ENCODE measurements at places on chromosomes 4 and X.

- DNase-seq: no peak
These were observed 1337.1 kb upstream of the PABPC4L start for GRCh38 chr4:135538698-135539097.

DNA sequence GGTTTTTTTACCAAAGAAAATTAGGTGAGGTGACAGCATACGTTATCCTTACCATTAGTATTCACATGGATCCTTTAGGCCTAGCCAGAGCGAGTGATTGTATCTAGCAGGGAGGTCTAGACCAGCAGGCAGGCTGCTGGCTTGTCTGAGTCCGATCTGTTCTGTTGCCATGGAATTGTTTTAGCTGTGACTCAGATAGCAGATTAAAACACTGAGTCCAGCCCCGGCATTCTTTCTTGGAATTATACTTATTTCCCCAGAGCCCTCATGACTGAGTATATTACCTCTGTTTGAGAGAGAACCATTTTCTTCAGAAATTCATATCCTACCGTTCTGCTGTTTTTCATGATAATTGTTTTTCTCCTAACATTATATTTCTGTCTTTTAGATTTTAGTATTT is 37.4 kb downstream of the OCRL start:
- peak; percentile 65 for DNase-seq

GRCh38 chr4:46844325-46844917 is 64.6 kb downstream of the COX7B2 start:
- peak; percentile 52 for DNase-seq

GRCh38 chr4:41216294-41217019 is 2.1 kb upstream of the APBB2 start:
- DNase-seq: peak; percentile 82

DNA sequence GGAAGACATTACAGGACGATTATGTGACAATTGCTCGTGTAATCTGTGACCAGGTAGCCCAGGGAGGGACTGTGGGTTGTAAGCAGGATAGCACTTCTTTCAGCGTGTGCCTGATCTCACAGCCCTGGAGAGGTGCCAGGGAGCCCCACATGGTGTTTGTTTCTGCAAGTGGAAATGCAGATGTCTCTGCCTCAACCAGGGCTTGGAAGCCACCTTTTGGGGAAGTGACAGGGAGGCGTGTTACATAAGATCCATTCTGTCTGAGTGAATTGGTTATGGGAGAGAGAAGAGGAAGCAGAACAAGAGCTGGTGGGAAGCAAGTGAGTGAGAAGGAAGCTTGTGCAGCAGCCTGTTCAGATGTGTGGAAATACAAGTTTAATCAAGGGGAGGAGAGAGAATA is 104.5 kb upstream of the GATB start:
- DNase-seq: no peak

GRCh38 chr4:14083150-14083549 is 455.6 kb upstream of the BOD1L1 start:
- no peak for DNase-seq

- peak; percentile 85 for DNase-seq
These were observed 779 bp upstream of the DDX60L start for GRCh38 chr4:168480931-168481611.

GRCh38 chr4:168836490-168836889 is 173.6 kb downstream of the CBR4 start:
- no peak for DNase-seq

GRCh38 chr4:78197947-78198346 is 140.8 kb downstream of the FRAS1 start:
- no peak for DNase-seq

DNA sequence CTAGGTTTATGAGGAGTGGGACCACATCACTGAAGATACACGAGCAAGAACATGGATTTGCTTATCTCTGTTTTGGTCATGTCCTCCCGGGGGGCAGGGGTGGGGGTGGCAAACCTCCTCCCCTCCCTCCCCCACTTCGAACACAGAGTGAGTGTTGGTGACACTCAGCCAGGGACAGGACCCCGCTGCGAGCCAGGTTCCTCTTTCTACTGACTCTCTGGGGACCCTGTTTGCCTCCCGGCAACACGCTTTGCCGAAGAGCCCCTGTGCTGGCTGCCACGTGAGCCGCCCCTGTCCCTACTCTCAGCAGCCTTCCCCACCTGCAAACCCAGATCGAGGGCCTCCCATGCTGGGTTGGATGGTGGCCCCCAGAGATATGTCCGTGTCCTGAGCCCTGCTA is 34.7 kb downstream of the P2RY8 start:
- DNase-seq: no peak

- no peak for DNase-seq
These were observed 14.7 kb downstream of the RGS12 start for GRCh38 chr4:3307486-3307885.

- no peak for DNase-seq
These were observed 59.8 kb downstream of the ZNF711 start for GRCh38 chrX:85303544-85303943.

GRCh38 chr4:2958446-2958845 is 4.8 kb downstream of the NOP14 start:
- DNase-seq: peak; percentile 72

DNA sequence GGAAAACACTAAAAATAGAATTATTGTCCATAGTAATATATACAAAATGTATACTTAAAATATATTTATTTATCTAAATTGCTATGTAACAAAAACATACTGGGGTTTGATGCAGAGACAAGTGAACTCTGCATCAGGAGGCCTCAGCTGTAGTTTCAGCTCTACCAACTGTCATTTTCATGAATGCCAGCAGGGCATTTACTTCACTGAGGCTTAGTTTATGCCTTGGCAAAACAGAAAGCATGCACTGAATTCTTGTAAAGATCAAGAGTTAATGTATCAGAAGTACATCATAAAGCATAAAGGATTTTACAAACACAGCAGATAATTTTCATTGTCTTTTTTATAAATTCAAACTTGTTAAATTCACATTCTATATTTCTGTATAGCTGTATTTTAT is 577.0 kb downstream of the C4orf33 start:
- DNase-seq: no peak

DNA sequence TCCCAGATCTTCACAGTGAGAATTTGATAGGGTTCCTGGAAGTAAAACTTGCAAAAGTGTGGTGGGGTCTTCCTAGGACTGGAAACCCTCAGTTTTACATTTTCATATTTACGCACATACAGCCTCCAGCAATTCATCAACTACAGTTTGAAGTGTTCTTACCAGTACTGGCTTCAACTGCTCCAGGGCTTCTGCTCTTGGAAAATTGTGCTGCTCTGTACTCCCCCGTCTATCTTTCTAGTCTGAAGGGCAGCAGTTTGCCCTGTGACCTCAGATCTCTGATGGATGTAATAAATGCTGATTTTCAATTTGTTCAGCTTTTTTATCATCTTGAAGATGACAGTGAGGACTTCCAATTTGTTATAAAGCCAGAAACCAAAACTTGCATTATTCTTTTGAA is 458.9 kb upstream of the FSTL5 start:
- no peak for DNase-seq

GRCh38 chrX:17161991-17162390 is 213.0 kb upstream of the NHS start:
- DNase-seq: no peak

- peak; percentile 16 for DNase-seq
These were observed 360.5 kb downstream of the ZNF674 start for GRCh38 chrX:46184749-46185148.

- DNase-seq: no peak
These were observed 82.5 kb upstream of the GC start for GRCh38 chr4:71866212-71866885.

GRCh38 chr4:38728631-38729141 is 54.1 kb downstream of the TLR10 start:
- no peak for DNase-seq

GRCh38 chr4:42865572-42866189 is 26.8 kb upstream of the GRXCR1 start:
- peak; percentile 1 for DNase-seq

GRCh38 chrX:19846995-19847790 is 40.2 kb downstream of the SH3KBP1 start:
- DNase-seq: peak; percentile 82

- no peak for DNase-seq
These were observed 388.6 kb downstream of the PDHA2 start for GRCh38 chr4:96228463-96228862.

DNA sequence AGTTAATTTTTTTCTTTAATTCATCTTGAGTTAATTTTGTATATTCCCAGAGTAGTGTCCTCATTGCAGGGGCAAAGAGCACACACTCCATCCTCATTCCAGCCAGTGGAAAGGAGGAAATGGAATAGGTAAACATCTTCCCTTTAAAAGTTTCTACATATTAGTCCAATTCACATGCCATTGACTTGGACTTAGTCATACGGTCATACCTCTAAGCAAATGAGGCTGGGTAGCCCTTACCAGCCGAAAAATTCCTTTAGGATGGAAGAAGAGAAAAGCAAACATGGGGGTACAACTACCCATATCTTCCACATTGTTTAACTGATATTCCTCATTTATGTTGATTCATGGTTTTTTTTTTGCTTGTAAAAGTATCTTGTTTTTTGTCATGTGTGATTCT is 37.4 kb upstream of the NDP start:
- no peak for DNase-seq

DNA sequence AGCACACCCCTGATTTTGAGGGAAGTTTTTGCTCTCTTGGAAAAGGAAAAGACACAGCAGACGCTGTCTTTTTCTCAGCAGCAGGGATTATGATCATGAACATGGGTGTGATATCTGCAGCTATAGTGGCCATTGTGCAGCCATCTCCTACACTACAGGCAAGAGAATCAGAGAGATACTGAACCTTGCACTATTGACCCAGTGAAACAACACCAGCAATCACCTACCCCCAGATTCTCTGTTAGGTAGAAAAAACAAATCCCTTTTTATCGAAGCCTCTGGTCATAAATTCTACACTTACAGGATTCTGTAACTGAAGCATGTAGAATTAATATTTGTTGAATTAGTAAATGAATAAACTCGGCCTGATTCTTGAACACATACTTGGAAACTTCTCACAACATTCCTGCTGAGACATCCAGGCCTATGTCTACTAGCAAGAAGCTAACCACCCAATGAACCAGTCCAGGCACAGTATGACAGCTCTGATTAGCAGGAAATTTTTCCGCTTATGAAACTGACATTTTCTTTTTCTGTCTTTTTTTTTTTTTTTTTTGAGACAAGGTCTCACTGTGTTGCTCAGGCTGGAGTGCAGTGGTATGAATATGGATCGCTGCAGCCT is 5.0 kb upstream of the AFAP1 start:
- DNase-seq: no peak

- DNase-seq: no peak
These were observed 104.8 kb upstream of the ENPEP start for GRCh38 chr4:110371016-110371770.

- DNase-seq: no peak
These were observed 327.9 kb upstream of the MAGEB18 start for GRCh38 chrX:25810202-25810601.

DNA sequence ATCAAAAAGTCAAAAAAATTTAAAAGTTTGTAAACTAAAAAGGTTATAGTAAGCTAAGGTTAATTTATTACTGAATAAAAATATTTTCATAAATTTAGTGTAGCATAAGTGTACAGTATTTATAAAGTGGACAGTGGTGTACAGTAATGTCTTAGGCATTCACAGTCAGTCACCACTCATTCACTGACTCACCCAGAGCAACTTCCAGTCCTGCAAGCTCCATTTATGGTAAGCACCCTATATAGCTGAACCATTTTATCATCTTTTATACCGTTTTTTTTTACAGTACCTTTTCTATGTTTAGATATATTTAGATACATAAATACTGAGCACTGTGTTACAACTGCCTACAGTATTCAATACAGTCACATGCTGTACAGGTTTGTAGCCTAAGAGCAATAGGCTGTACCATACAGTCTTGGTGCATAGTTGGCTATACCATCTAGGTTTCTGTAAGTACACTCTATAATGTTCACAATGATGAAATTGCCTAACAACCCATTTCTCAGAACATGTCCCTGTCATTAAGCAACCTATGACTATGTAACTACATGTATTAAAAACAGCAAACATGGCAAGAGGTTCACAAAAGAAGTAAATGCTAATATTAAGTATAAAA is 18.6 kb downstream of the ACSL4 start:
- peak; percentile 81 for DNase-seq
